ENCODE measurements at places on chromosomes 12 and 14.

DNA sequence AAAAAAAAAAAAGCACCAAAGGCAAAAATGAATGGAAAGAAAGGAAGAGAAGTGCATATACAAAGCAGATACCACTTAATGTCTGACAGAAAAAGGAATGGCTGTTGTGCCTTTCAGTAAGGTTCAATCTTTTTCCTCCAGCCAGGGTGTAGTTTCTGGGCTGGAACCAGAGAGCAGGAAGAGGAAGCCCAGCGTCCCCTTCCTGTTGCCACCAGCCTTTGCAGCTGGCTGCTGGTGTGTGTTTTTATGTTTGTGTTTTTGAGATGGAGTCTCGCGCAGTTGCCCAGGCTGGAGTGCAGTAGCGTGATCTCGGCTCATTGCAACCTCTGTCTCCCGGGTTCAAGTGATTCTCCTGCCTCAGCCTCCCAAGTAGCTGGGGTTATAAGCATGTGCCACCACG is 64.6 kb upstream of the LTA4H start:
- DNase-seq = peak; percentile 41

DNA sequence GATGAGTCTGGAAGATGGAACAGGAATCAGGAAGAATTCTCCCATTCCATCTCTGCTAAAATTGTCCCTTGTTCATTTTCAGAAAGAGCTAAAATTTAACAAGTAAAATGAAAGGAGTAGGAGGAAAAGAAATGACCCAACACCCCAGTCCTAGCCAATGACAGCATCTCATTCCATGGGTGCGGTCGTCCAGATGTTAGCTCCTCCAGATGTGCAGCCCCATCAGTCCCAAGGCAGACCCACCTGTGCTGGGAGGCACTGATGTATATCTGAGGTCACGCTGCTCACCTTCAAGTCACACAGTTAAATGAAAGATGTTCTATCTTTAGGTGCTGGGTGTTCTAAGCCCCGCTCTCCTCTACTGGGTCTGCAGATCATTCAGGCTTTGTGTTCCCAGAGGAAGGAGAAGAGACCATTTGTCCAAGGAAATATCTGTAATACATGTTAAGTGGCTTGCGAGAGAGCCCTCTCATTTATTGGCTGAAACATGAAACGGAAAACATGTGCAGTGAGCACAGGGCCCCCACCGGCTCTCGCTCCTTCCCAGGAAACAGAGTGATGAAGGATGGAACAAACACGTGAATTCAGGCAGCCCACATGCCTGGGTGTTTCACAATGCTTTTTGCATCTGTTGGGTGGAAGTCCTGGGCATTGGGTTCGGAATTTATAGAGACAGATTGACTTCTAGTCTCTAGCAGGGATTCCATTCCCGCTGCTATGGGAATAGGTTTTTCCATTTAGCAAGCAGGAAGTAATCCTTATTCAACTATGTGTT is 294.6 kb downstream of the NUAK1 start:
- DNase-seq = no peak

DNA sequence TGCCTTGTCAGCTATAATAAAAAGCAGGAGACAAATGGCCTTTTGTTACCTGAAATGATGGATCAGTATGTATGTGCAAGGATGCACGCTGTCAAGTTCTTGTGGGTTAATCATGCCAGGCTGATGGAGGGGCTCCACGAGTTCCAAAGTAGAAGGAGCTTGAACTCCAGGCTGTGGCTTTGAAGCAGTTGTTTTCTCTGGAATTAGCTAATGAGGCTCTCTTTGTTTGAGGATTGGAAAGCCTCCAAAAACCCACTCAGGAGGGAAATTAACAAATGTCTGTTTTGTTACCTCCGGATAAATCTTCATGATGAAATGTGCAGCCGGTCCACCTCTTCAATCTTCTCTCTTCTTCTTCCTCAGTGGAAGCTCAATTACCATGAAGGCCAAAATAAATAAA is 605.5 kb downstream of the DIO2 start:
- DNase-seq = no peak

DNA sequence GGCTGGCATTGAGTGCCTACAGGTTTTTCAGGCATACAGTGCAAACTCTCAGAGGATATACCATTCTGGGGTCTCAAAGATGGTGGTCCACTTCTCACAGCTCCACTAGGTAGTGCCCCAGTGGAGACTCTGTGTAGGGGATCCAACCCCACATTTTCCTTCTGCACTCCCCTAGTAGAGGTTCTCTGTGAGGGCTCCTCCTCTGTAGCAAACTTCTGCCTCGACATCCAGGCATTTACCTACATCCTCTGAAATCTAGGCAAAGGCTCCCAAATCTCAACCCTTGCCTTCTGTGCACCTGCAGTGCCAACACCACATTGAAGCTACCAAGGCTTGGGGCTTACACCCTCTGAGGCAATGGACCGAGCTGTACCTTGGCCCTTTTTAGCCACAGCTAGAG is 179.2 kb downstream of the CCDC91 start:
- DNase-seq = no peak

- DNase-seq = no peak
Observed at GRCh38 chr14:93748208-93749075, 39.8 kb downstream of the PRIMA1 start.

GRCh38 chr12:92133171-92133570 is 12.5 kb downstream of the BTG1 start:
- no peak for DNase-seq

Data from activated CD8-positive, alpha-beta memory T cell treated with anti-CD3 and anti-CD28 coated beads, Interleukin-2, amount 10 ng/mL, durations not matched to agents 7 days and 5 days (primary cell).